CD4-positive, alpha-beta memory T cell (primary cell): ENCODE measurements at places on chromosomes 5 and 9.

GRCh38 chr5:123297866-123298265, 125.3 kb downstream of the CEP120 start:
- no peak for DNase-seq

GRCh38 chr9:95499847-95500246, 16.9 kb downstream of the PTCH1 start:
- DNase-seq: no peak

DNA sequence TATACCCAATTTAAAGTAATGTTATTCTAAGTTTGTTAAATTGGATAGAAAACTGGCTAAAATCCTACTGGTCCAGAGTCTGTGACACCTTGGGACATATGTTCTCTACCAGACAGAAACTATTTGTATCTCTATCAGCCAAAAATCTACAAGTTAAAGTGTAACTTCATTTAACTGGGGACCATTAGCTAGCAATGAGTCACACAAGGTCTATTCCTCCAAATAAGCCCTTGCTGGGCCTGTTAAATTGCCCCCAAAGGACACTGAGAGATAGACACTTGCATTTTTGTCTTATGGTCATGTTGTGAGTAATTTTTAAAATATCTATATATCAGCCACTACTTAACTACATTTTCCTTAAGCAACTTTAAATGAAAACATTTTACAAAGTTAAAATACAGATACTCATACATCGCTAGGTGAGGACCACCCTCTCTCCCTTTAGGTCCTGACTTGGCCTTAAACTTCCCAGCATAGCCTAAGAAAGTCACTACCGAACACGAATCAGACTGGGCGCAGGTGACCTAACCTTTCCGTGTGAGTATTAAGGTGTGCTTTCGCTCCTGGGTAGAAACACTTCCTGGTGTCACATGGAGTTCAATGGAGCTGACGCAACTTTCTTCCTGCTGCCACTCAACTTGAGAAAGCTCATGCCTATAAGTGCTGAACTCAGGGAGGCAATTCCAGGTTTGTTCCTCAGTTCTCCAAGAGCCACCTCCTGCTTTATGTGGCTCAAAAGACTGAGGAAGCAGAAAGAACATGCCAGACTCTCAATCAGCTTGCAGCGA, 249.1 kb downstream of the DIRAS2 start:
- no peak for DNase-seq

GRCh38 chr5:119651486-119651885, 22.1 kb downstream of the FAM170A start:
- no peak for DNase-seq

GRCh38 chr9:109894921-109895758, 115.1 kb downstream of the PALM2AKAP2 start:
- no peak for DNase-seq

DNA sequence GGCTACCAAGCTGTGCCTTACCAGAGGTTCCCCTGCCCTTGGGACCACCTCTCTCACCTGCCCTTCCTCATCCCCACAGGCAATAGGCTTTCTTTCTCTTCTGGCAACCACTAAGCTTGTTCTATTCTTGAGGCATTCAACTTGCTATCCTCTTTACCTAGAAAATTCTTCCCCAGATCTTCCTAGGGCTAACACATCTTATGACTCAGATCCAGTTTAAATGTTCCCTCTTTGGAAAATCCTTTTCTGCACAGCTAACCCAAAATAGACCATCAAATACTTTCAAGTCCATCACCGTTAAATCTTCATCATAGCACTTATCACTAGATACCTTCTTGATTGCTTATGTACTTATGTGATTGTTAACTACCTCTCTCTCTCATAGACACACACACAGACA, 93.7 kb downstream of the ENC1 start:
- DNase-seq: no peak

DNA sequence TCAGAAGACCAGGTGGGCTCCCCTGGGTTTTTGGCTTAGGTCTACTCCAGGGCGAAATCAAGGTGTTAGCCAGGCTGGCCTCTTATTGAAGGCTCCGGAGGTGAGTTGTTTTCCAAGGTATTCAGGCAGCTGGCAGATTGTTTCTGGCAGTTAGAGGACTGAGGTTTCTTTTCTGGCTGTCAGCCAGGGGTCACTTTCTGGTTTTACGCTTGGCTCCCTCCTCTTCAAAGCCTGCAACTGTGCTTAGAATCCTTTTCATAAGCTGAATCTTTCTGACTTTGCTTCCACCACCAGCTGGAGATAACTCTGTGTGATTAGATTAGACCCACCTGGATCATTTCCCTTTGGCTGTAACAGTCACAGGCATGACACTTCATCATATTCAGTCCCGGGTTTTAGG, 24.6 kb downstream of the RFK start:
- DNase-seq: no peak

GRCh38 chr5:39811381-39811780, 386.6 kb upstream of the DAB2 start:
- DNase-seq: no peak

GRCh38 chr5:131720714-131721113, 76.1 kb downstream of the FNIP1 start:
- no peak for DNase-seq

DNA sequence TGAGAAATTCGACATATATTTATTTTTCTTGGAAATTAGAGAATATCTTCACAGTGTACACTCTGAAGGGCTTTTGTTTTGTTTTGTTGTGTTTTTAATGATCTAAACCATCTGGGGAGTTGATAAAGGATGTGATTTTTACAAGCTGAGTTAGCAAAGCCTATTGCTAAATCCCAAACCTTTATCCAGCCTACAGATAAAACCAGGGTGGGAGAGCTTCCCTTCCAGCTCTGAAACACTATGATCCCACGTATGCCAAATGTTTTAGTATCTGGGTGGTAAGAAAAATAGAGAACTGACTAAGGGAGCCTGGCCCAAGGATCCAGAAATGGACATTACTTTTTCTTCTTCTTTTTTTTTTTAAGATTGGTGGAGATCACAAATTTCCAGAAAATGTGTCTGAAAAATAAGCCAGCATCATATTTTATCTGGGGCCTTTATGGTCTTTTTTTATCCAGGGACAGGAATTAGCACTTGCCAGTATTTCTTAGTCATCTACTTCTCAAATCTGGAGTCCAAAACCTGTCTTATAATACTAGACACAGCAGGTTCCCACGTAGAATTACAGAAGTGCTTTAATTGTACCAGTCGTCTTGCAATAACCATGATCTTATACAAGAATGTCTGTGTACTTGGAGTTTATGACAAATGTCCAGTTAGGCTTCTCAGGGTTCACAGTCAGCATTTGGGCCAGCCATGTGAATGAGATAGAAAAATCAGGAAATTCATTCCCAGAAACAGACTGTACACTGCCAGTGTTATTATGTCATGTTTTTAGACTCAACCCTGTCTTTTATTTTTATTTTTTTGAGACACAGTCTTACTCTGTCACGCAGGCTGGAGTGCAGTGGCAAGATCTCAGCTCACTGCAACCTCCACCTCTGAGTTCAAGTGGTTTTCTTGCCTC, 290.8 kb upstream of the MPDZ start:
- DNase-seq: no peak

DNA sequence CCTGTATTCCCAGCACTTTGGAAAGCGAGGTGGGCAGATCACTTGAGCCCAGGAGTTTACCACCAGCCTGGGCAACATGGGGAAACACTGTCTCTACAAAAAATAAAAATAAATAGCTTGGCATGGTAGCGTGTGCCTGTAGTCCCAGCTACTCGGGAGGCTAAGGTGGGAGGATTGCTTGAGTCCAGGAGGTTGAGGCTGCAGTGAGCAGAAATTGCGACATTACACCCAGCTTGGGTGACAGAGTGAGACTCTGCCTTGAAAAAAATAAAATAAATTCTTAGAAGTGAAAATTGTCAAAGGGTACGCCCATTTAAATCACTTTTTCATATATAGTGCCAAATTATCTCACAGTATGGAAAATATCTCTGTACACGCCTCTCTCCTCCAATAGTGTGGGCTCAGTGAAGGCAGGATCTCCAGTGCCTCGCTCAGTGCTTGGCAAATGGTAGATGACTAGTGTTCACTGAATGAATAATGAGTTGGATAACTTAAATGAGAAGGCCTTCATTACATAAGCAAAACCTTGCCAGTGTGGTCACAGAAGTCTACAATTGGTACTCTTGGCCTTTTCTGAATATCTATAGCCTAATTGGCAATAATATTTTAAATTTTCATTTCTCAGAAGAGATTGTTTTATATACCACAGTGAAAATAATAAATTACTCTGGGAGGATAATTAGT, 9.4 kb upstream of the CCL28 start:
- no peak for DNase-seq

- no peak for DNase-seq
Measured at GRCh38 chr9:109868207-109868606, 88.2 kb downstream of the PALM2AKAP2 start.

DNA sequence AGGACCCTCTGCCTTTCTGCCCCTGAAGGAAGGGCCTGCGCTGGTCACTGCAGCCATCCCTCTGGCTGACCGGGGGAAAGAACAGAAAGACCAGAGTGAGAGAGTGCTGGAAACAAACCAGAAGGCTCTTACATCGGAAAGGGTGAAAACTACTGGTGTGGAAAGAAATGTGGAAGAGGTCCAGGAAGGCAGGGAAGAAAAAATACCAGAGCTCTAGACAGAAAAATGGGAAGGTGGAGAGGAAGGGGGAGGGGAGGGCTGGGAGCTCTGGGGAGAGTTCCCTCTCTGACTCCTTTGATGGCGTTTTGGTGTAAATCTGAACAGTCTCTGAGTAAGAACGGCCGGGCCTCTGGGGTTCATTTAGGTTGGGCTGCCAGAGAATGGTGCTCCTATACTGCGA, 47.7 kb downstream of the COL23A1 start:
- DNase-seq: no peak

- DNase-seq: no peak
Measured at GRCh38 chr5:54653956-54654614, 136.5 kb downstream of the SNX18 start.

DNA sequence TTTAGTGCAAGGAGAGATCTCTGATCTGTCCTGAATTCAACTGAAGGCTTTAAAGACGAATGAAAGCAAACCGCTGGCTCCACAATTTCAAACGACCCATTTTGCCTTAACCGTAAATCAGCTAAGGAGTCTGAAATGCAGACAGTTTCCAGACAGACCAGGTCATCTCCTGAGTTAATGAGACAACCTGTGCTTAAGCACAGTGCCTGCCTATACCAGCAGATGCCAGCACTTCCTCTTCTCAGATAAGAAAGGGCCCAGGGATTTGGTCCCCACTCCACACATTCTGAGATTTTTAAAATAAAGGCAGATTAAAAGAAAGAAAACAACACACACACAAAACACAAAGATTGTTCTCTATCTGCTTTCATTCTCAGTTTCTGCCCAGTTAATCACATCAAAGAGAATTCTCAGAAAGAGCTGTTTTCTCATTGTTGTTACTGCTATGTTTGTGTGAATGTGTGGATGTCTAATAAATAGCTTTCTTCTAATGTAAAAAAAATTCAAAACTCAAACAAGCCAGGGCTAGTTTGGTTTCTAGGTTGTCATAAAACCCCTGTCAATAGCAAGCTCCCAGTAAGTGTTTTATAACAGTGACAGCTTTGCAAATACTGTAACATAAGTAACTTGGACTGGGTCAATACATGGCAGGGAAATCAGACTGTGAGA, 157.7 kb upstream of the SLC24A2 start:
- DNase-seq: no peak

GRCh38 chr5:6350277-6351090, 27.9 kb downstream of the MED10 start:
- no peak for DNase-seq

GRCh38 chr9:112069318-112070169, 105.6 kb downstream of the SUSD1 start:
- DNase-seq: no peak

DNA sequence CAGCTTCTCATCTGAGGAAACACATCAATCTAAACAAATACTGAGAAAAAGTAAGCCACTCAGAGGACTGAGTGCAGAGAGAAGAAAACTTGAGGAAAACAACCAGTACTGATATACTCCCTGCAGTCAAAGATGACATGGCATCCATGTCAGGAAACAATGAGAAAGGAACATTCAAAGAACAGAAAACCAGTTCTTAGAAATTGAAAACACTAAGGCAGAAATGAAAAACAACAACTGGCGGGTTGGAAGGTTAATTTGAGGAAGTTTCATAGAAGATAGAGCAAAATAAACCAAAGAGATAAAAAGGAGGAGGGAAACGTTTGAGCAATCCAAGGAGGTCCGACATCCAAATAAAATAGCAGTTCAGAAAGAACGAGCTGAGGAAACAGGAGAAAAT, 475.2 kb downstream of the HINT1 start:
- no peak for DNase-seq

DNA sequence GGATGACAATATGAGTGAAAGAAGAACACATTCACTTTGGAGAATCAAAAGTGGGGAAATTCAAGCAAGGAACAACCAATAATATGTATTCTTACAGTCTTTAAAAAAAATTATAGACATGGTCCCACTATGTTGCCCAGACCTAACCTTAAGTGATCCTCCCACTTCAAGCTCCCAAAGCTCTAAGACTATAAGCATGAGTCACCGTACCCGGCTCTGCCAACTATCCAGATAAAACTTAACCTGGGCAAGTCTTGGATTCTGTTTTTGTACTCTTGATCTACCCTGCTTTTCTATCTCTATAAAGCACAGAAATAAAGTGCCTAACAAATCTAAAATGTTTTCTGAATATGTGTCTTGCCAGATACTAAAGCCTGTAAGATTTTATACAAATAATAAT, 30.9 kb downstream of the CEMIP2 start:
- DNase-seq: no peak

GRCh38 chr5:27701931-27702903, 663.8 kb upstream of the CDH9 start:
- no peak for DNase-seq

- DNase-seq: no peak
Measured at GRCh38 chr5:174355208-174355612, 309.7 kb downstream of the NSG2 start.

DNA sequence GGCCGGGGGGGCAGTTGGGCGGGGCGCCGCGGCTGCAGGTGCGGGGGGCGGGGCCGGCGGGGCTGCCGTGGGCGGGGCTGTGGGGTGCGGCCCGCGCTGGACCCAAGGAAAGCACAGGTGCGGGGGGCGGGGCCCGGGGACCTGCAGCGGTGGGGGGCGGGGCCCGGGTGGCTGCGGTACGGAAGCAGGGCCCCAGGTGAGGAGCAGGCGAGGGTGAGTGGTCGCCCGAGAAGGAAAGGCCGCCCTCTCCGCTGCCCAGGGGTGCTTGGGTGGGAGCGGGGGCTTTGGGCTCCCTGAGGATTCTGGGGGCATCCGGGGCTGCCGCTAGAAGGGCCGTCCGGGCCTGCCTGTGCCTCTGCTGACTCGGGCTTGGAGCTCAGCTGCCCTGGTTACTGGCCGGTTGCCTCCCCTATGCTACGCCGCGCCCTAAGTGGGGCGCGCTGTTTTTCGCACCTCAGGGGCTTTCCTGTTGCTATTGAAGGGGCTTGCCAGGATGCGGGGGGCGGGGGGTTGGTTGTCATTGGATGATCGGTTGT, 767 bp downstream of the RALGPS1 start:
- no peak for DNase-seq
